Vagina (tissue), 2 donors: ENCODE measurements at places on chromosomes 1 and 21.

DNA sequence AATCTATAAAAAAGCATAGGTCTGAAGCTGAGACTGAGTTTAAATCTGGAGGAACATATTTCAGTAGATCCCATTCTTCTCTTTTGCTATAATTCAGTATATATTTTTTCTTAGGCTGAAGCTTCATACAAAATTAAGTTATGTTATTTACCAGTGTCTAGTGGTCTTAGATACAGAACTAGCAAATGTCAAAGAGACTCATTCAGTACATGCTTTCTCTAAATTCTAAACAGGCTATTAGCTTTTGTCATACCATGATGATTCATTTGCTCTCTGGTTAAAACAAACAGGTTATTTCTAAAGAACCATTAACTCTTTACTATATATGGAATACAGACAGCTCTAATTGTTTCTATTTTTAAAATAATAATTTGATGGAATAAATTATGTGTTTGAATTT, 1170.2 kb upstream of the PRMT6 start:
- DNase-seq, result no peak
- no peaks in the 10 kb centered on the region for H3K36me3 ChIP-seq
- no peak overlapping the region for H3K27ac ChIP-seq
- no peaks in the 10 kb centered on the region for H3K4me1 ChIP-seq
- H3K27me3 ChIP-seq, result no peaks in the 10 kb centered on the region

GRCh38 chr1:209375671-209376365, 207.7 kb upstream of the CAMK1G start:
- no peak for DNase-seq
- H3K27ac ChIP-seq, result no peak overlapping the region

GRCh38 chr1:236150311-236150955, 8.1 kb downstream of the GPR137B start:
- DNase-seq, result no peak

DNA sequence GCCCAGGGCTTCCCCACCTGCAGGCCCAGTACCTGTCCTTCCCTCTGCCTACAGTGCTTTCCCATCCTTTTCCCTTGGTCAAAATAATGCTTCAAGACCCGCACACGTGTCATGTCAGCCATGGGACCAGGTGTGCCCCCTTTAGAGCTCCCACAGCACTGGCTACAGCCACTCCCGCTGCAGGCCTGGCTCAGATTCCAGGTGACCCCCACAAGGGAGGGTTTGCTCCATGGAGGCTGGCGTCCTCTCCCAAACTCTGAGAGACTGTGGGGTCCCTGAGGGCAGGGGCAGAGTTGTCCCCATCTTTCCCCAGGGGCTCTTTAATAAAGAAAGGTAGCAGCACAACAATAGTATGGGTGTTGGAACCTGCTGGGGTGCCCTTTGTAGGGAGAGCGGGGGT, 66.4 kb upstream of the RUNX3 start:
- H3K4me1 ChIP-seq, result no peaks in the 10 kb centered on the region
- DNase-seq, result no peak
- H3K27me3 ChIP-seq, result no peaks in the 10 kb centered on the region
- H3K36me3 ChIP-seq, result no peaks in the 10 kb centered on the region

GRCh38 chr1:85244271-85245061, 15.0 kb downstream of the C1orf52 start:
- peaks cover 11% of the 10 kb centered on the region for H3K4me1 ChIP-seq
- H3K4me3 ChIP-seq, result no peak overlapping the region
- DNase-seq, result no peak

- no peak for DNase-seq
- no peak overlapping the region for H3K4me3 ChIP-seq
- H3K4me1 ChIP-seq, result no peaks in the 10 kb centered on the region
These were observed 19.0 kb downstream of the DLGAP3 start for GRCh38 chr1:34910425-34910824.

DNA sequence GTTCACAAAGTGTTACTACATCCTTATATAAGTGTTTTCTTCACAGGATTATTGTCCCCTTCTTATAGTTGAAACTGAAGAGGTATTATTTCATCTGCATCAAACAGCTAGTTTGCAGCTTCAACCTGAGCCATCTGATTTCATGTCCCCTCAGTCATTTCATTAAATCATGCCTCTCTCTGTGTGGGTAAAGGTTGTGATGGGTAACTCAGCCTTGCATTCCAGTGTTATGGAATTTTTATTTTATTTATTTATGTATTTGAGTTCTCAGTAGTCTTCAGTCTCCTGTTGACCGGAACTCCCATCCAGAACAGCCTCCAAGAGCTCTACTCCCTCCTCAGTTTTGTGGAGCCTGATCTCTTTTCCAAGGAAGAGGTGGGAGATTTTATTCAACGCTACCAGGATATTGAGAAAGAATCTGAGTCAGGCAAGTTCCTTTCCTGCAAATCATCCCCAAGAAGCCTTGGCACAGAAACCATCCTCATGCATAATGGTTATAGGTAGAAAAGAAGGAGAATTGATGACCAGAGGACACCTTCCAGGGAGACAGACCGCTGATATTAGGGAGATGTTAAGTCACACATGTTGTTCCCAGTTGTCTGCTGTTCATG, 21.8 kb downstream of the CHD1L start:
- no peaks in the 10 kb centered on the region for H3K4me1 ChIP-seq
- no peak overlapping the region for H3K4me3 ChIP-seq
- H3K27me3 ChIP-seq, result no peaks in the 10 kb centered on the region
- no peak for DNase-seq

- no peak overlapping the region for H3K27ac ChIP-seq
- no peak overlapping the region for H3K4me3 ChIP-seq
- no peak for DNase-seq
These were observed 819.3 kb downstream of the BRINP3 start for GRCh38 chr1:189658381-189658780.

- H3K36me3 ChIP-seq, result no peaks in the 10 kb centered on the region
- H3K27me3 ChIP-seq, result no peaks in the 10 kb centered on the region
These were observed 135.2 kb upstream of the COA6 start for GRCh38 chr1:234238060-234238459.
